Activated CD4-positive, alpha-beta memory T cell treated with anti-CD3 and anti-CD28 coated beads for 36 hours (primary cell): ENCODE measurements at places on chromosomes 13 and 19. TPM values are rescaled to one million over a fixed set of nuclear protein-coding genes. Genes with fewer than 3 reads are reported as not detected.

GRCh38 chr13:100340865-100341264 is 247.7 kb downstream of the GGACT start:
- DNase-seq, result no peak

DNA sequence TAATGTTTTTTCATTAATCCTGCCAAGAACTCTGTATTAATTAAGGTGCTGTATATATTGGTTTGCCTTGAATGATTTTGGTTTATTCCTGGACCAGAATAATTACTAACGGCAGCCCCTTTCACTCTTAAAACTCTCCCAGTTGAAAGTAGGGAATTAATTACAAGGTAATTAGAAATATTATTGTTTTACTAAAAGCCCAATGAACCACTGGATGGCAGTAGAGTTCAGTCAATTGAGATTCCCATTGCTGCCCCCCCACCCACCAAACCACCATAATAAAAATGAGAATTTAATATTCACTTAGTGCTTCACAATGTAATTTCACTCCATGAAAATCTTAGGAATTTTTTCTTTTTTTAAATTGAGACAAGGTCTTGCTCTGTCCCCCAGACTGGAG is 13.7 kb downstream of the WBP4 start:
- DNase-seq, result no peak

GRCh38 chr13:53759016-53759415 is 730.4 kb downstream of the OLFM4 start:
- DNase-seq, result no peak

DNA sequence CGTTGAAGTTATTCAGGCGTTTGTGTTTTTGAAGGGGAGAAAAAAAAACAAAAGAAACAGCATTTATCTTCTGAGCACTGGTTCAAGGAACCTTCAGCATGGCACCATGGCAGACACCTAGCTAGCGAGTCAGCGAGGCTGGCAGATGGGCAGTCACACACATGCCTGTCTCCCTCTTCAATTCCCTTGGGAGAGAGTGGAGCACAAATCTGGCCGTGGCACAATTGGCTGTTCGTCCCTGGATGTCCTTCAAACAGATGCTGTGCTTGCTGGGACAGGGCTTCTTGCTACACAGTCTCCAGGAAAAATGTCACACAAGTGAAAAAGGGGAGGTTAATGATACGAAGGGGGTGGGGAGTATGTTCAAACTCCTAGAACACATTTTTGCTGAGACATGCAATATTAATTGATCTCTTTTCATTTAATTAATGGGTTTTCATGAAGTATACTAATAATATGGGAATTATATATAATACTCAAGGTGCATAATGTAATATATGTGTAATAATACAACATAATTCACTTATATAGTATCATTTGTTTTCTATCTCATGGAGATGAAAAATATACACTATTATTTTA is 1674.5 kb upstream of the SLC10A2 start:
- no peak for DNase-seq

AXL gene
- 0.17 TPM for total RNA-seq

DNA sequence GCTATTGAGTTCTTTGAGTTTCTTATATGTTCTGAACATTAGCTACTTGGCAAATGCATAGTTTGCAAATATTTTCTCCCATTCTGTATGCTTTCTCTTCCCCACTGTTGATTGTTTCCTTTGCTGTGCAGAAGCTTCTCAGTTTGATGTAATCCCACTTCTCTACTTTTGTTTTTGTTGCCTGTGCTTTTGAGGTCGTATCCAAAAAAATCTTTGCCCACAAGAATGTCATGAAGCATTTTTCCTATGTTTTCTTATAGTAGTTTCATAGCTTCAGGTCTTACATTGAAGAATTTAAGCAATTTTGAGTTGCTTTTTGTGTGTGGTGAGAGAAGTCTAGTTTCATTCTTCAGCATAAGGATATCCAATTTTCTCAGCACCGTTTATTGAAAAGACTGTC is 536.7 kb upstream of the ARGLU1 start:
- DNase-seq, result no peak

GRCh38 chr13:41650706-41651105 is 193.4 kb downstream of the RGCC start:
- DNase-seq, result no peak

GRCh38 chr13:31282741-31283455 is 83.1 kb downstream of the B3GLCT start:
- no peak for DNase-seq

RFX2 gene
- total RNA-seq, result 7.9 TPM

NUFIP1 gene
- total RNA-seq, result 9.3 TPM

DNA sequence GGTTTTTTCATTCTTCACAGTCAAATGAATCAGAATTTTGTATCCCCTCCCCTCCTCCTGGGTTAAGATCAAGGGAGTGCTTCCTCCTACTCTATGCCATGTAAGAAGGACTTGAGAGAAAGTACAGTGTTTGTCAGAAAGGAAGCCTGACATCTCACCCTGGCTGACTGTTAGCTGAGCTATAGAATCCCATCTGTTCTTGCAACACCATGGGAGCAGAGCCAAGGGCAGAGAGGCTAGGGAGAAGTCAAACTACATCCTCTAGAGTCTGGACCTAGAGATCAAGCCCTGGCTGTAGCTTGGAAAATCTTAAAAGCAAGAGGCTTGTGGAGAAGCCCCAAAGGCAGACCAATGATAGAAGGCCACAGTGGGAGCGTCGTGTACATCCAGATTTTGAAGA is 145.9 kb downstream of the OLFM4 start:
- DNase-seq, result no peak

DNA sequence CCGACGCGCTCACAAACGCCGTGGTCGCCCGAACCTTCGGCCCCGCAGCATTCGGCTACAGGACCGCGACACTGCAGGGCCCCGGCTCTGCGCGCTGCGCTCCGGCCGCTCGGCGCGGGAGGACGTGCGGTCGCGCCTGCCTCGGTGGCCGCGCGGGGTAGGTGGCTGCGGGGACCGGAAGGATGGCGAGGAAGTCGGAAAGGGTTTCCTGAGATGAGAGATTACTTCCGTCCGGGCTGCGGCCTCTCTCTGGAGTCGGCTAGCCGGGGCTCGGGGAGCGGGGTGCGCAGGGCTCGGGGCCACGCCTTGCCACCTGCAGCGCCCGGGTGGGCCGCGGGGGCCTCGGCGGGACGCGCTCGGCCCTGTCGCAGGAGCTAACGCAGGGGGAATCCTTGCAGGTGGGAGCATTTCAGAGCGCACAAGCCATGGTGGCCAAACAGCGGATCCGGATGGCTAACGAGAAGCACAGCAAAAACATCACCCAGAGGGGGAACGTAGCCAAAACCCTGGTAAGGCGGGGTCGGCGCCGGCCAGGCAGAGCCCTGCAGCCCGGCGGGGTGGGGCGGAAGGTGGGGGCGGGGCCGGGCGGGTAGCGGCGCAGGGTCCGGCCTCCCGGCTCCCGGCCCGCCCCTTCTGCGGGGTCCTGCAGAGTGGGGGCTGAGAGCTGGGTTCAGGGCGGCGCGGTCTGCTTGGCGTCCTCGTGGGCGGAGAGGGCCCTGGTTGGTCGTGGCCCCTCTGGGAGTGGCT is at the start of gene SERP2:
Gene SERP2, plus strand, starts transcription at position 224 of the 747 bp plus-strand sequence. Its CDS starts 202 bp downstream, at position 426.
- DNase-seq, result peak; percentile 15

DNA sequence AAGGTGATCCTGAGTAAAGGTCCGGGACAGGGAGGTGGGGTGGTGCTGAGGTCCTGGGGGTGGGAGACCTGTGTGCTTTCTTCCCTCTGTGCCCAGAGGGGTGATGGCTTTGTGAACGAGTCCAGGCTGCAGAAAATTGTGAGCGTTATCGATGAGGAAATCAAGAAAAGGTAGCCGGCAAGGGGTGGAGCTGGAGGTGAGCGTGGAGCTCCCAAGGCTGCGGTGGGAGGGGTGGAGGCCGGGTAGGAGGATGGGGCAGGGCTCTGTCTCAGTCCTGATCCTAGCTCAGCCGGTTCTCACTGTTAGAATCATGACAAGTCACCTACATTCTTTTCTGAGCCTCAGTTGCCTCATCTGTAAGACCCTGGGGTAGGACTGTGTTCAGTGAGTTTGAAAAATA is 4.0 kb downstream of the SELENOV start:
- no peak for DNase-seq

- no peak for DNase-seq
Measured at GRCh38 chr19:17748884-17749638, 2.2 kb upstream of the FCHO1 start.

TNNI3 gene
- not detected for total RNA-seq

ATP4B gene
- total RNA-seq, result not detected

GRCh38 chr19:47631681-47632446 is 22.9 kb downstream of the BICRA start:
- DNase-seq, result no peak

- DNase-seq, result no peak
Measured at GRCh38 chr13:86003029-86003428, 203.8 kb upstream of the SLITRK6 start.

DNA sequence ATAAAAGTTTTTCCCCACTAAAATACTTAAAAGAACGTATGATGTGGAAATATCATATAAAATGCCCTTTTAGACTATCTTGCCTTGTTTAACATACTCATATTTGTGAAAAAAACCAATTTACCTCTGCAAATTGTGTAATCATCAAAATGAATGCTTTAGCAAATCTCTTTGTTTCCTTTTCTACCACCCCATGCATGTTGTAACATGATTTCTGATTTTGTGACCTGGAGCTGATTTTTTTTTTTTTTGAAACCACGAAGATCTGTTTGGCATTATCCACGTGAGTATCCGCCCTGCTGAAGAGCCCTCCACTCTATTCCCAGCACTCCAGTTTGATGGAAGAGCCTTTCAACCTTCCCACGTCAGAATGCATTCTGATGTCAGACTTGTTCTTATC is 245.8 kb upstream of the NBEA start:
- no peak for DNase-seq

DNA sequence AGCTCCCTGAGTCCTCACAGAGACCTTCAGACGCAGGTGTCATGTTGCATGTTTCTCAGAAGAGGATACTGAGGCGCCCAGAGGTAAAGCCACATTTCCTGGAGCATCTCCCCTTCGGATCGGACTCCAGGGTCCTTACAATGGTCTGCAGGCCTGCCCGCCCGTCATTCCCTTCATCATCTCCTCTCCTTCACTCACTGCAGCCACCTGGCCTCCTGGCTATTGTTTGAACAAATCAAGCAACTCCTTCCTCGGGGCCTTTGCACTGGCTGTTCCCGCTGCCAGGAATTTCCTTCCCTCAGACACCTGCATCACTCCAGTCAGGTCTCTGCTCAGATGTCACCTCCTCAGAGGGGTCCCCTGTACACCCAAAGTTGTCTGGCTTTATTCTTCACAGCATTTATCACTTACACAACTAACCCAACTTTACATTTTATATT is 20.3 kb downstream of the CEACAM16 start:
- DNase-seq, result no peak

IGFL2 gene
- total RNA-seq, result not detected

- no peak for DNase-seq
Measured at GRCh38 chr13:51717786-51718398, 86.1 kb downstream of the DHRS12 start.

ZNF567 gene
- total RNA-seq, result 4.9 TPM

PROZ gene
- total RNA-seq, result not detected

RPS28 gene
- 2,091 TPM for total RNA-seq

PDCD2L gene
- 29.8 TPM for total RNA-seq

DNA sequence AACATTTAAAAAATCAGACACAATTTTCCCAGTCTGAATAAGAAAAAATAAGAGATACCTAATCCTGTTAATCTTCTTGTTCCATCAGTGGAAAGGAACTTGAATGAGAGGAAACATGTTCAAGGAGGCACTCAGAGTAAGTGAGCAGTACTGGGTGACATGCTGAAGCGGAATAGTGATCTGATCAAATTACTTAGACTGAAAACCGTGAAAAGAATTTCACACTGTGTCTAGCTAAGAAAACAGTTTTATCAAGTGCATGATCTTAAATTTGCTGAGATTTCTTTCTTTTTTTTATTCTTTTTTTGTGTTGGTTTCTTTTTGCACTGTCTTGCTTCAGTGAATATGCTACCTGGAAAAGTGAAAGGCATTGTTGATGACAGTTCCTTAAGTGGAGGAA is 249.5 kb upstream of the SLC10A2 start:
- DNase-seq, result no peak

DNA sequence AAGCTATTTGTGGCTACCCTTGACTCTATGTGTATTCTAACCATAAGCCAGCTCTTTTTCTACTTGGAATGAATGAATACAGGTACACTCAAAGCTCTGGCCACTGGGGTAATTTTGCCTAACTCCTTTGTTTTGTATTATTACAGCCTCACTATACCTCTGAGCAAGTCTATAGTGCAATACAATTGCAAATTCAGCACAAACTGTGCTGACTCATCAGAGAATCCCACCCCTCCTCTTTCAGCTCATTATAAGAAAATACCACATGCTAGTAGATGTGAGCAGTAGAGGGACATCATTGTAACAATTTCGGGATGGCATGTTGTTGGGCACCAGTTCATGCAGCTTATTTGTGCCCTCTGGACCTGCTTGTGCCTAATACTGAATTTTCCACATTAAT is 1382.2 kb downstream of the SLITRK5 start:
- DNase-seq, result no peak

DNA sequence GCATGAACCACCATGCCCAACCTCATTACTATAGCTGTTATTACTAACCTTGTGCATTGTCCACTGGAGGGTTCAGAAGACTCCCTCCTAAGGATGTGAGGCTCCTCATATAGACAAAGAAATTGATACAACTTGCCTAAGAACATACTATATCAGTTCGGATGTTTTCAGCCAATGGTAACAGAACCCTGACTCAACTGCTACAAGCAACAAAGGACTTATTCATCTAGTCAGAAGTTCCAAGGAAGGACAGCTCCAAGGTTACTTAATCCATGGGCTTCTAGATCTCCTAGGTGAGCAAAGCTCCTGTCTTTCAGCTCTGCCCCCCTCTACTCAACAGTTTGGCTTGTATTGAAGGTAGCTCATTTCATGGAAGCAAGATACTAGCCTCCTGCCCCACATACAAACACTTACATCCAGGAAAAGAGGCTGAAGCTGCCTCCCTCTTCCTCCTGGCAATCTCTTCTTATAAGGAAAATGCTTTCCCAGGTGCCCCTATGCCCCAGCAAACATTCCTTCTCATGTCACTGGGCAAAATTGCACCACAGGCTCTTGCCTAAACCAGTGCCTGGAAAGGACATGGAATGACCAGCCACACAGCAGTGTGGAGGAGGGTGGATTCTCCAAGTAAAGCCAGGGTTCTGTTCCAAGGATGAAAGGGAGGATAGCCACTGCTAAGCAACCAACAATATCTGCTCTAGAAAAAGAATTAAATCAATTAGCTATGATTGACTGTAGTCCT is 497.8 kb downstream of the FOXO1 start:
- no peak for DNase-seq

- no peak for DNase-seq
Measured at GRCh38 chr13:42360046-42360574, 88.2 kb downstream of the AKAP11 start.
